ENCODE measurements at places on chromosomes 6 and 20.

- no peak for DNase-seq
These were observed 5.9 kb downstream of the SRSF12 start for GRCh38 chr6:89111933-89112332.

DNA sequence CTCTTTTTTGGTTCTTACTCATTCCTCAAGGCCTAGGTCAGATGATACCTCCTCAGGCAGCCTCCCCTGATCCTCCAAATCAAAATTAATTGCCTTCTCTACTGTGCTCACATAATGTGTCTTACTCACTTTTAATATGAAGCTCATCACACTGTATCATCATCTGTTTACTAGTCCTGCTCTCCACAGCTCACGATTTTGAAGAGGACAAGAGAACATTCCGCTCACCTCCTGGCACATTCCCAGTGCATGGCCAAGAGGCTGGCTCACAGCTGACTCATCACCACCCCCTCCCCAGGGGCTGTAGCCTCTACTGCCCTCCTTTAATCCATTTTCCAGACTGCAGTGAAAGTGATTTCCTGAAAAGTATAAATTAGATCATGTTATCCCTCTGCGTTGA, 133.1 kb downstream of the ALDH8A1 start:
- DNase-seq = peak; percentile 76

DNA sequence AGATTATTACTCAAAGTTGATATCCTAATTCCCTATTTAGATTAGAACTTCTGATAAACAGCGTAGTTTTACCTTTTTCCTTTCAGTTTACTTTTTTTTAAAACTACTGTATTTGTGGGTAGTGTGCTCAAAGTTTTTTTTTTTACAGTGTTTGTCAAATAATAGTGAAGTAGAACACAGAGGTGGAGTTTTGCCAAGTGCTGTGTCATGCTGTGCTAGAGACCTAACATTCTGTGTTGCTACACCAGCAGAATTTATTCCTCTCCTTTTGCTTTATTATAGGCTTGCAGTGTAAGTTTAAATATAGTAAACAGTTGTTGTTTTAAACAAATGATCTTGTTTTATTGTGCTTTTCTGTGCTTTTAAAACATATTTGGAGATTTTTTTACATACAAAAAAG, 125.4 kb downstream of the HIVEP1 start:
- peak; percentile 79 for DNase-seq

GRCh38 chr20:2750491-2751251, 49.8 kb downstream of the CPXM1 start:
- peak; percentile 37 for DNase-seq

DNA sequence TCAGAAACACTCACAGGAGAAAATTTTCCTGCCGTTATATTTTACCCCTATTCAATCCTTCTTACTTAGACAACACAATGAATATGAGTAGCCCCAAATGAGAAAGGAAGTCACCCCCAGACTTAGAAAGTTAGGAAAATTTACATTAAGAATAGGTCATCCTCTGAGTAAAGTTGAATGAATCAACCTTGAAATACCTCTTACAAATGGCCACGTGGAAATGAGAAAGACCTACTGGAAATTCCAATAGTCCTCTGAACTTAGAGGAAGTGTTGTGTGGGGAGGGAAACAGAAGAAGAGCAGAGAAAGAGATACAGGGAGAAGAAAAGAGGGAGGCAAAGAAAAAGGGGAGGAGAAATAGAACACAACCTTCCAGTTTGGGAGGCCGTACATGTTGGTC, 43.7 kb downstream of the PHACTR1 start:
- DNase-seq = no peak

DNA sequence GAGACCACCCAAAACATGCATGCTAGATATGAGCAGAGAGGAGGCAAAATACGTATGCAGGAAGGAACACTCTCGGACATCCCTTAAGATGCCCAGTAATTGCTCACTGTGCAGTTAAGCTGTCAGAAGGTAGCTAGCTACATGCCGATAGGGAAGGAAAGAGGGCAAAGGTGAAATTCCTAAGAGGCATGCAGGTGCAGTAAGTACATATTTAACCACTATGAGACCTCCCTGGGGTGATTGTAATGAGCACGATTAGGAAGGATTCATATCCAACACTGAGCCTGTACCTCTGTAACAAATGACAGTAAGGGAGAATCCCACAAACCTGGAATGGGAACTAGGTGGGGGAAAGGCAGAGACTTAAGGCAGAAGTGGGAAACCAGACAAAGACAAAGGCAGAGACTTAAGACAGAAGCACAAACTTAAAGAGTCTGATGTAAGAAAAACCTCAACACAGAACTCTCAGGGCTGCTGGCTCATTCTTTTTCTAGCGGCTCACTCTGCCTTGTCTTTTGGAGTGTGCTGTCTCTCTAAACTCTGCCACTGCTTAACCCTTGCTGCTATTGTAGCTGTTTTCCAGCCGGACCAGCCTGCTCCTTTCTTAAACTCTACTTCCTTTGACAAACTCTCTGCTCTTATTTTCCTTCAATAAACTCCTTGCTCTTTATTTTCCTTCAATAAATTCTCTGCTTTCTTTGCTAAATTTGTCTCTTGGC, 148.1 kb downstream of the UBE3D start:
- no peak for DNase-seq

DNA sequence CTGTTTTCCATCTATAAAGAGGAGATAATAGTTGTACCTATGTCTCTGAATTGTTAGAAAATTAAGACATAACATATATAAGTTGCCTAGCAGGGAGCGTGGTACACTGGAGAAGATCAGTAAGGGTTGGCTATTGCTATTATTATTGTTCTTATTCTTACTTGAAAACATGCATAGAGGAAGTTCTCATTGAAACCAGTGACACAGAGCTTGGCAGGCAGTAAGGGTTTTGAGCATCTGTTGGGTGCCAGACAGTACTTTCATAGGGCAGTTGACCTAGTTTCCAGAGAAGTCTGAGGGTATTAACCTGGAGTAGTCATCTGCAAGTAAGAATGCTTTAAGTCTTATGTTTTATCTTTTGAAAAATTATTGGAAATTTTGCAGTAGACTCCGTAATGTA, 13.3 kb upstream of the SGK1 start:
- peak; percentile 23 for DNase-seq

DNA sequence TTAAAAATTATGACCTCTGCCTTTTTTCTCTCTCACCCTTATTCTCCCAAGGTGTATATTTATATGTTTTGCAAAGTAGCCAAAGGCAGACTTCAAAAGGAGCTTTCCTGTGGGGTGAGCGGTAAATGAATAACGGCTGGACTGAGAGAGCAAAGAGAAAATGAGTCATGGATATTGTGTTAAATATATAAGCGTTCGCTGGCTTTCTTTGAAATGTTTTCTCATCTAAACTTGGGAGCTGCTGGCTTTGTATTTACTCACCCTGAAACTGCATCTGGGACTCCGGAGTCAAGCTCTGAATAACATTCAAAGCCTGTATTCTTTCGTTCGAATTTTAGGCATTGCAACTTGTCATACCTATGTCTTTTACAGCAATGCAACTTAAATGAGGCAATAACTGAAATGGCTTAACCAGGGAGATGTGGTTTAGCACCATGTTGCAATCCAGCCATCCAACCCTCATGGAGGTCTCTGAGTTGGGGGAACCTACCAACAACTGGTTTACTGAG, 32.0 kb downstream of the ATXN1 start:
- no peak for DNase-seq

DNA sequence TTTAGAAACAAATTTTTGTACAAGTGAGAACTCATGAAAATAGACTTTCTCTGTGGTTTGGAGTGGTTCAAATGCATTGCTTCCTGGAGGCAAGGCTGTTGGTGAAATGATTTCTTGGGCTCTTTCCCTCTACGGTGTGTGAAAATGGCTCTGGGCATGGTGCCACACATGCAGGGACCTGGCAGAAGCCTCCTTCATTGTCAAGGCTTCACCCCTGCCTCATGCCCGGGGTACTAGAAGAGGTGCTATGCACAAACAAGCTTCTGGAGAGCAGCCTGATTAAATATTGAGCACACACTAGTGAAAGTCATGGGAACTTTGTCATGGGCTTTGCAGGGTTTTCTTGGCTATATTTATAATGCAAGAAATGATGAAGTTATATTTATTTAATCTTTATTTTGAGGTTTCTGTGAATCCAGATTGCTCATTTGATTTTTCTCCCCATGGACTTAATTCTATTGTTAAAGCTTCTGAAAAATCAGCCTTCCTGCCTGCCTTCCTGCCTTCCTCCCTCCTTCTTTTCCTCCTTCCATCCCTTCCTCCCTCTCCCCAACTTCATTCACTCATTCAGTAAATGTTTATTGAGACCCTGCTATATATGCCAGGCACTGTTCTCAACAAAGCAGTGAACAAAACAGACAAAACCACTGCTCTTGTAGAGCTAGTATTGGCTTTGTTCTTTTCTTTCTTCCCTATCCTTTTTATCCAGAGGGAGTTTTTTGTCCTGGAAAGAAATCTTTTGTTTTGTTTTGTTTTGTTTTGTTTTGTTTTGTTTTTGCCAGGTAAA, 21.0 kb downstream of the C6orf89 start:
- DNase-seq = no peak

DNA sequence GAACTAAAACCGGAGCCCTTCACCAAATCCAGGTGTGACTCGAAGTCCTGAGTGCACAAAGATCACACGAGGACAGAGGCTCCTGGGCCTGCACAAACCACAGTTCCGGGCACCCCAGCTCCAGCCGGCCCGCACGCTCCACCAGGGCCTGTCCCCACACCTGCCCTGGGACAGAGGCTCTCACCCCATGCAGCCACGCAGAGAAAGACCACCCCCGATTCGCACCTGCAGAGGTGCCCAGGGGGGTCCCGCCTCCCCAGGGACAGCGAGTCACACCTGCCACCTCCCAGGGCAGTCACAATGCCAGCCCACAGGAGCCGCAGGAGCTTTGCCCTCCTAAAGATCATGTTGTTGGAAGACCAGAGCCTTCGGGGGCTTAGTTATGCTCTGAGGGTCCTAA, 25.4 kb upstream of the MRGBP start:
- no peak for DNase-seq

GRCh38 chr6:77124604-77125003, 338.7 kb downstream of the HTR1B start:
- peak; percentile 29 for DNase-seq

DNA sequence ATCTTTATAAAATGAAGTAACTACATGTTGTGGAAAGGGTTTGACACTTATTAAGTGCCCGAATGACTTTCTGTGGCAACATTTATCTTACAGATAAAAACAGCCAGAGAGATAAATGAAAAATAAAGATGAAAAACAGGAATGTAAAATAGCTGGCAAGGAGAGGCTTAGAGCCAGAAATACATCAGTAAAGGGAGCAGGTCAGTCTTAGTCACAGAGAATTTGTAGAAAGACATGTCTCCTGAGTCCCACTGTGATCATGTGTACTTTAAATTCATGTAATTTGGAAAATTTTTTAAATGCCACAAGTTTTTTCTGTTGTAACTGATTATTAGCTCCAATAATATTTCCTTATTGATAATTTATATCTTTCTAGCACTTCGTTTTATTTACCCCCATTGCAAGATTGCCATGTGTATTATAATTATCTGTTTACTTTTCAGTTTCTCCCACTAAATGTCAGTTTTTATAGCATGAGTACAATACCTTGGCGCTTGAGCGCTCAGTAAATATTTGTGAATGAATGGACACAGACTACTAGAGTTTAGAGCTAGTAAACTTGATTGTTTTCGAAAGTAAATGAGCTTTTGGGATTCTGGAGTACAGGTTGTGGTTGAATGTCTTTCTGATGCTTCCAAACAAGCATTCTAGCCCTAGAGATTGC, 15.2 kb downstream of the TAB2 start:
- DNase-seq = no peak
